ENCODE measurements at places on chromosomes 3 and 15.

- H3K4me3 ChIP-seq, result no peak overlapping the region
- H3K36me3 ChIP-seq, result no peaks in the 10 kb centered on the region
- no peak overlapping the region for H3K27ac ChIP-seq
- peaks cover 12% of the 10 kb centered on the region for H3K4me1 ChIP-seq
Observed at GRCh38 chr15:65920825-65921309, 51.6 kb downstream of the RAB11A start.

DNA sequence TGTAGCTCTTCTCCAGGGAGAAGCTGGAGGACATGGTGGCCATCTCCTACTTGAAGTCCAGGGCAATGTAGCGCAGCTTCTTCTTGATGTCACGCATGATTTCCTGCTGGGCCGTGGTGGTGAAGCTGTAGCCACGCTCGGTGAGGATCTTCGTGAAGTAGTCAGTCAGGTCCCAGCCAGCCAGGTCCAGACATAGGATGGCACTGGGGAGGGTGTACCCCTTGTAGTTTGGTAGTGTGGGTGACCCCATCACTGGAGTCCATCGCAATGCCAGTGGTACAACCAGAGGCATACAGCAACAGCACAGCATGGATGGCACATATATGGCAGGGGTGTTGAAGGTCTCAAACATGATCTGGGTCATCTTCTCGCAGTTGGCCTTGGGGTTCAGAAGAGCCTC lies 7.0 kb upstream of the LPCAT4 start:
- no peaks in the 10 kb centered on the region for H3K4me1 ChIP-seq
- H3K36me3 ChIP-seq, result no peaks in the 10 kb centered on the region
- no peak overlapping the region for H3K4me3 ChIP-seq

DNA sequence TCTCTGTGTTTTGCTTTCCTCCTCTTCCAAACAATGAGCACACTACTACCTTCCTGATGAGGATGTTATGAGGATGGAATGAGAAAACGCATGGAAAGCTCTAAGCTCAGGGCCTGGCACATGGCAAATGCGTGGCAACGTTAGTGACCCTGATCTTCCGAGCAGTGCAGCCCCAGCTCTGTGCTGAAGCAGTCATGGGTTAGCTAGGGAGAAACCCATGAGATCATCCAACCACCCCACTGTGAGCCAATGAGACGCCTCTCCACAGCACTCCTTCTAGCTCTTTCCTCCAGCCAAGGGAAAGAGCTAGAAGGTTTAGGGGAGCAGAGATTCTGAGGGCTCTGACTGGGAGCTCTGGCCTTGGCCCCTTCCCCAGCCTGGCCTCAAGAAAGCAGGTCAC lies 4.5 kb downstream of the CPN2 start:
- DNase-seq, result no peak
- H3K4me1 ChIP-seq, result no peaks in the 10 kb centered on the region
- H3K27ac ChIP-seq, result no peak overlapping the region

GRCh38 chr3:123449997-123450604 lies 1.2 kb upstream of the ADCY5 start:
- H3K4me1 ChIP-seq, result no peaks in the 10 kb centered on the region
- H3K27me3 ChIP-seq, result peaks cover 58% of the 10 kb centered on the region
- no peak overlapping the region for H3K27ac ChIP-seq
- DNase-seq, result no peak
- peak overlapping the region; percentile 59 for H3K4me3 ChIP-seq
- peaks cover 2% of the 10 kb centered on the region for H3K36me3 ChIP-seq

DNA sequence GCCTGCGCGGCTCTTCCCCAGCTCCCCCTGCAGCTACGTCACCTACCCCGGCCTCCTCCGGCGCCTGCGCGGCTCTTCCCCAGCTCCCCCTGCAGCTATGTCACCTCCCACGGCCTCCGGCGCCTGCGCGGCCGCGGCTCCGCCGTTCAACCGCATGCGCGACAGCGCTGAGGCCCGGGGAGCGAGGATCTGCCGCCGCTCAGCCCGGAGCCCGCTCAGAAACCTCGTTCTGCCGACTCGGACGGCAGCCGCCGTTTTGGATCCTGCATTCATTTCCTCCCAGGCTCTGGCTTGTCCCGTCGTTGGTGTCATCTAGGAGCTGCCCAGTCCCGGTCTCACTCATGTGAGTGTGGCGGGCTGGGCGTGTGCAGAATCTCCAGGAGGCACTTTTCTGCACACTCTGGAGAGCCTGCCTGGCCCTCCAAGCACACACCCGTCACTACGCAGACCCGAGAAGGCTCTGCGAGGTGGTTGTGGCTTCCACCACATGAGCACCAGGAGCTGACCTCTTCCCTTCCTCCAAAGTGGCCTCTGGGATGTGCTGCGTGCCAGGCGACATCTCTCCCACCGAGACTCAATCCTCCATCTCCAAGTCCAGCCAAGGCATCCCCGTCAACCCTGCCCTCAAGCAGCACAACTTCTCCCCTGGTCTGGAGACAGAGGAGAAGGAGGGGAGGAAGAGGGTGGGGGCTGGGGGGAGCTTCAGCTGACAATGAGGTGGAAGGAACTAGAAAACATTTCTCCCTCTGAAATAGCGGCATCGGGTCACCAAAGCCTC lies 165.3 kb downstream of the CHSY1 start:
- H3K36me3 ChIP-seq, result no peaks in the 10 kb centered on the region
- no peak overlapping the region for H3K4me3 ChIP-seq
- no peak for DNase-seq
- no peak overlapping the region for H3K27ac ChIP-seq
- H3K4me1 ChIP-seq, result no peaks in the 10 kb centered on the region

- DNase-seq, result no peak
- peaks cover 2% of the 10 kb centered on the region for H3K36me3 ChIP-seq
- no peaks in the 10 kb centered on the region for H3K4me1 ChIP-seq
- H3K4me3 ChIP-seq, result no peak overlapping the region
Observed at GRCh38 chr3:127962937-127963336, 47.9 kb downstream of the KBTBD12 start.

GRCh38 chr3:62758296-62759066 lies 116.7 kb downstream of the CADPS start:
- H3K4me3 ChIP-seq, result no peak overlapping the region
- H3K27ac ChIP-seq, result no peak overlapping the region
- H3K27me3 ChIP-seq, result no peaks in the 10 kb centered on the region
- DNase-seq, result no peak
- H3K4me1 ChIP-seq, result no peaks in the 10 kb centered on the region

GRCh38 chr3:49793486-49794085 lies 6.1 kb downstream of the CDHR4 start:
- peaks cover 5% of the 10 kb centered on the region for H3K36me3 ChIP-seq
- no peak overlapping the region for H3K27ac ChIP-seq

GRCh38 chr3:130506031-130506430 lies 10.9 kb upstream of the COL6A6 start:
- H3K4me3 ChIP-seq, result no peak overlapping the region
- H3K36me3 ChIP-seq, result no peaks in the 10 kb centered on the region
- H3K4me1 ChIP-seq, result no peaks in the 10 kb centered on the region
- DNase-seq, result no peak

- H3K36me3 ChIP-seq, result peaks cover 2% of the 10 kb centered on the region
- peaks cover 73% of the 10 kb centered on the region for H3K27me3 ChIP-seq
- DNase-seq, result peak; percentile 47
- peaks cover 6% of the 10 kb centered on the region for H3K4me1 ChIP-seq
- no peak overlapping the region for H3K4me3 ChIP-seq
Observed at GRCh38 chr15:74291101-74292071, 55.3 kb downstream of the CCDC33 start.

DNA sequence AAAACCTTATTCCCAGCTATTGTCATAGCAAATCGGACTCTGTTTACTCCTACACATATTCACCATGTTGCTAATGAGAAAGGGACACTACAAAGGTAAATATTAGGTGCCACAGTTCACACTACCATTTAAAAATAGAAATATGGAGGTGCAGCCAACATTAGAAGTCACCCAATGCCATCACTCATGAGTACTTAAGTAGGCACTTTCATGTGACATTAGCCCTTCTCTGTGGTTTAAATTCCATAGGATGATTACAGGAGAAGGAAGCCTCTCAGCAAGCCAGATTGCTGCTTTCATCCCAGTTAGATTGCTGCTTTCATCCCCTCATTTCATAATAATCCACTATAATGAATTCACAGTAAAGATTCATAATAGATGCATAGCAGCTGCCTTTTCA lies 376.8 kb upstream of the ALCAM start:
- no peaks in the 10 kb centered on the region for H3K36me3 ChIP-seq
- no peak for DNase-seq
- no peaks in the 10 kb centered on the region for H3K4me1 ChIP-seq
- no peaks in the 10 kb centered on the region for H3K27me3 ChIP-seq
- H3K4me3 ChIP-seq, result no peak overlapping the region

DNA sequence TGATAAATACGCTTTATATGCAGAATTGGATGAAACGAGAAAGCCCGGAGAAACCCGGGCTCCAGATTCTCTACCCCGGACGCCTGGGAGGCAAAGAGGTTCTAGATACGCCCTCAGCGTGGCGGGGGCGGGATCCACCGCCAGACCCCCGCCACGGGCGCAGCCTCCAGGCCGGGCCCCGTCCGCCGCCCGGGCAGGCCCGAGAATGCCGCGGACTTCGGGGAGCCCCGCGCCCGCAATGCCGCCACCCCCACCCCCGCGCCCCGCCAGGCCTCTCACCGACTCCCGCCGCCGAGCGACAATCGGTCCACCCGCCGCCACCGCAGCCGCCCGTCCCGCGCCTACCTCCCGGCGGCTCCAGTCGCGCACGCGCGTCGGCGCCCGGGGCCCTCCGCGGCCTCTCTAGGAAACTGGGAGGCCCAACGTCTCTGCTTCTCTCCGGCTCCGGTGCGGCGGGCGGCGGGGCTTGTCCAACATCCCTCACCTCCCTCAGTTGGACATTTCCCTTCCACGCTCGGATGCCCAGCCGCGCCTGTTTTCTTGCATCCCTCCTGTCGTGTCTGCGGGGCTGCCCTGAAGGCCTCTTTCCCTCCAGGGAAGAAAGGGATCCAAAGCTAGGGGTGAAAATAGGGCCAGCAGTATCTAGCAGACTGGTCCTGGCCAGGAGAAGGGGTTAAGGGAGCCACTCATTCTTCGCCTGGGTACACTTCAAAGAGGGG lies at the start of gene ZNF445:
ZNF445 (minus strand) TSS at position 359 of the 719 bp plus-strand sequence. CDS start 22,121 bp downstream, outside the sequence.
- peak within 1 kb of the TSS; percentile 57 for H3K27ac ChIP-seq
- peaks cover 3% of the 10 kb centered on the region for H3K36me3 ChIP-seq
- no peaks in the 10 kb centered on the region for H3K27me3 ChIP-seq
- DNase-seq, result peak; percentile 58

DNA sequence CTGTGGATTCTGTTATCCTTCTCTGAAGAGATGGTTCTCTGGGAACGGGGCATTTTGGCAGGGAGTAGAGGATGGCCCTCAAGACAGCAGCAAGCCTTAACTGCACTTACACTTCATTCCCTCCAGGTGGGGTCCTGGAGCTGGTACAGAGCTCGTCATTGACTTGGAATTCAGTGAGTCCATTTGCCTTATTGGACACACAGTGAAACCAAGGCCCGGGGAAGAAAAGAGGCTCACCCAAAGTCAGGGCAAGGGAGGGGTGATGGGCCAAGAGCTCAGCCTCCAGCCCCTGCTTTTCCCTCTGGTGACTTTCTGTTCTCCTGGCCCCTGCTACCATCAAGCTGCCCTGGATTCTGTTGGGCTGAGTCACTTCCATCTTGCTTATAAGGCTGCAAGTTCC lies 125.6 kb downstream of the ETFA start:
- no peak overlapping the region for H3K4me3 ChIP-seq
- H3K36me3 ChIP-seq, result no peaks in the 10 kb centered on the region
- DNase-seq, result no peak
- no peak overlapping the region for H3K27ac ChIP-seq
- H3K4me1 ChIP-seq, result peaks cover 18% of the 10 kb centered on the region

DNA sequence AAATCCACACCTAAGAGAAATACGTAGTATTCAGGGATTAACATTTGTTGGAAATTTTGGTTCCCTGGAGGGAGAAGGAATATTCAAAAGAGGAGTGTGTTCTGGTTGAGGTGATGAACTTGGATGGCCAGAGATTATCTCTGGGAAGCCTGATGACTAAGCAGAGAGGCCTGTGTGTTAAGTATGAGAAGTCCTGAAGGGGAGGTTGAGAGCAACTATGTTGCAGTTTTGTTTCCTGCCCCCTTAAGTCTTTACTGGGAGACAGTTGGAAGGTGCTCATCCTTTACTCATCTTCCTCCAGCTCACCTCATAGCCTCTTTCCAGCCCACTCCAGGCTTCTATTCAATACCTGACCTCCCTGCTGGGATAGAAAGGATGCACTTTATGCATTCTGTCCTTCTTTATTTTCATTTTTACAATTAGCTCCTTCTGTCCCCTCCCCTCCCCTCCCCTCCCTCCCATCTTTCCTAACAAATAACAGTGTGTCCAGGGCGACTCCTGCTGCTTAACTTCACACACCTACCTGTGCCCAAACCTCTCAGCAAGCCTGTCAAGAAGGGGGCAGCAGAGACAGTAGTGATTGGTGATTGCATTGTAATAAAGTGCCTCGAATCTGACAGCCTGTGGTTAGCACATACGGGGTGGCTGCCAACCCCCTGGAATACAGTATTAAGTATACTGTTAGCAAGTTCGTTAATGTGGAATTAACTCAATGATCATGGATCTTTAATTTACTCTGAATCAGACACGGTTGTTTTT lies 11.9 kb downstream of the RAP2B start:
- no peak for DNase-seq
- H3K4me1 ChIP-seq, result peaks cover 31% of the 10 kb centered on the region
- H3K4me3 ChIP-seq, result no peak overlapping the region
- H3K27me3 ChIP-seq, result no peaks in the 10 kb centered on the region
- H3K27ac ChIP-seq, result peak overlapping the region; percentile 58
- H3K36me3 ChIP-seq, result peaks cover 12% of the 10 kb centered on the region

DNA sequence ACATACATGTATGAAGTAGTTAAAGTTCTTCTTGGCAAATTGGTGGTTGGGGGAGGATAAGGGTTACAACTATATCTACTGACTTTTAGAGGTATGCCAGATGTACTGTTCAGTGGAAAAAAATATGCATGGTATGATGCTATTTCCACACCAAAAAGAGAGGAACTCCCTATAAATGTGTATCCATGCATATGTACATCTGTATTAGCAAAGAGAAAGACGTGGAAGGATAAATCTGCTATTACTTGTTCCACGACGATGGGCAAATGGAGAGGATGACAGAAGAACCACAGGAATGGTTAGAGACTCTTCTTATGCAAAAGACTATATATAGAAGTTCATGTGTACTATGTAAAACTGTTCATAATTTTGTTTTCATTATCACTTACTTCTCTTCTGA lies 197.6 kb downstream of the RORA start:
- no peaks in the 10 kb centered on the region for H3K36me3 ChIP-seq
- no peak overlapping the region for H3K27ac ChIP-seq
- DNase-seq, result no peak
- no peak overlapping the region for H3K4me3 ChIP-seq
- peaks cover 25% of the 10 kb centered on the region for H3K27me3 ChIP-seq
- no peaks in the 10 kb centered on the region for H3K4me1 ChIP-seq

DNA sequence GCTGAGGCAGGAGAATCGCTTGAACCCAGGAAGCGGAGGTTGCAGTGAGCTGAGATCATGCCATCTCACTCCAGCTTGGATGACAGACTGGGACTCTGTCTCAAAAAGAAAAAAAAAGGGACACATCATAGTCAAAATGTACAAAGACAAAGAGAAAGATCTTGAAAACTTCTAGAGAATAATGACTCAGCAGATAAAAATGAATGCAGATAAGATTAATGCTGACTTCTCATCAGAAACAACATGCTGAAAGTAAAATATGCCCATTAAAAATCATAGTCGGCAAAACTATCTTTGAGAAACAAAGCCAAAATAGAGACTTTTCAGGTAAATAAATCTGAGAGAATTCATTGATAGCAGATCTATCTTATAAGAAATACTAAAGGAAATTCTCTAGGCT lies 271.1 kb upstream of the GPR149 start:
- H3K36me3 ChIP-seq, result no peaks in the 10 kb centered on the region
- no peaks in the 10 kb centered on the region for H3K4me1 ChIP-seq
- no peaks in the 10 kb centered on the region for H3K27me3 ChIP-seq
- H3K27ac ChIP-seq, result no peak overlapping the region
- no peak for DNase-seq

GRCh38 chr3:121981473-121981872 lies 40.6 kb downstream of the ILDR1 start:
- no peaks in the 10 kb centered on the region for H3K27me3 ChIP-seq
- peaks cover 2% of the 10 kb centered on the region for H3K36me3 ChIP-seq
- no peak overlapping the region for H3K4me3 ChIP-seq
- H3K27ac ChIP-seq, result no peak overlapping the region

Data from central memory CD8-positive, alpha-beta T cell (primary cell).